ENCODE measurements at places on chromosomes 2 and 18.

DNA sequence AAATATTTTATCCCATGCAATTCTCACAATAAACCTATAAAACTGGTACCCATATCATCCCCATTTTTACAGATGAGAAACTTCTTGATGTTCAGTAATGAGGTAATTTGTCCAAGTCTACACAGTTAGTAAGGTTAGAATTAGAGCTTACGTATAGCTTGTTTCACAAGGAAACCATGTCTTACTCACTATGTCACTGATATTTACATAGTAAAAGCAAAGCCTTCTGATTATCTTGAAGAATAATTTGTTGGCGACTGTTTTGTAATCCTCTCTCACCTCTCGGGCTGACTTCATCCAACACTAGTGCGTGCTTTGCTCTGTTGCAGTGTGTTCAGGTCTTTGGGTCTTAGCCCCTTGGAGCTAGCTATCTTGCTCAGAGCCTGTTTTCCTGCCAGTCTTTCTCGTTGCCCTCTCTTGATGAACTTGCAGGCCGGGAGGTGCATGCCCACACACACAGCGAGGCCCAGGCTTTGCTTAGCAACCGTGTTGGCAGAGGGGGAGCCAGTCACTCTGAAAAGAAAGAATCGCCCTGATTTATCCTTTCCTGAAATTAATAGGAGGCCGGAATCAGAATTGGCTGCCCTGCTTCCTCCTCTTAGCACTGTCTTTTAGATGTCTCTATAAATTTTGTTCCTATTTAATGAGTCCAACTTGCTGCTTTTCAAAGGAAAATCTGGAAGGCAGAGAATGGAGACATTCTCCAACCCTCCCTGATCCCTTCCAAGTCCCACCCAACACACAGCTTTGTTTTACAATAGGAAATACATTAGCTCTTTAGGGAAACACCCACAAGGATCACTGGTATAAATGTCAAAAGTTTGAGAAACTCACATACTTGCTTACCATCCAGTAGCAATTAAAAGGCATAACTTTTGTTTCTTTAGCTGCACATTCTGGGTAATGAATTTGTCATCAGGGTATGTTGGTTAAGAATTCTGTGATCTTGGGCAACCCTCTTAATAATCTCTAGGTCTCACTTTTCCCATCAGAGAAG is 97.6 kb upstream of the SEC11C start:
- DNase-seq, result no peak

DNA sequence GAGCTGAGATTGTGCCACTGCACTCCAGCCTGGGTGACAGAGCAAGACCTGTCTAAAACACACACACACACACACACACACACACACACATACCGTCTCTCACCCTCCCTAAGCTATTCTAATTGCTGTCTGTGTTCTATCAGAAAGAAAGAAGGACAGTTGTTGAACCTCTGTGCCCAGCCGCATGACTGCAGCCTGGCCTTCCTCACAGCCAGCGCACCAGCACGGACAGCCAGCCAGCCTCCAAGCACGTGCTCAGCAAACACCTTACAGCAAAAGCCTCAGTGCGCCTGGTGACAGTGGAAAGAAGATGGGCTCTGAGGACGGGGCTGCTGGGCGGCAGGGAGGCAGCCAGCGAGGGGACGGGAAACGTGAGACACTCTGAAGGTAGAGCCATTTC is 58.0 kb downstream of the ZNF516 start:
- no peak for DNase-seq

DNA sequence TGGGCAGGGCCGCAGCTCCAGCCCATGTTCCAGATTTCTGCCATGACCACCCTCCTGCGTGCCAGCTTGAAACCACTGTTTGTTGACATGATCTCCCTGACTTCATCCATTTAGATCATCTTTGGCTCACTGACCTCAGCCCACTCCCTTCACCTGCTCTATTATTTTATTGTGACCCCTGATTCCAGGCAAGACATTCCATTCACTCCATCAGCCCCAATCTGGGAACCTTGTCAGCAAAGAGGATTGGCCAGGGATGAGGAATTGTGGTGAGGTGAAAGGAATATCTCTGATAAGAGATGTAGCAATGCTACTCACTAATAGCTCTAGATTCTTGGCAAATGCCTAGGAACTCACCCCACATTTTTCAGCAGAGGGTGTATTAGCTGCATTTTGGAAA is 174.2 kb downstream of the TMEM247 start:
- no peak for DNase-seq

DNA sequence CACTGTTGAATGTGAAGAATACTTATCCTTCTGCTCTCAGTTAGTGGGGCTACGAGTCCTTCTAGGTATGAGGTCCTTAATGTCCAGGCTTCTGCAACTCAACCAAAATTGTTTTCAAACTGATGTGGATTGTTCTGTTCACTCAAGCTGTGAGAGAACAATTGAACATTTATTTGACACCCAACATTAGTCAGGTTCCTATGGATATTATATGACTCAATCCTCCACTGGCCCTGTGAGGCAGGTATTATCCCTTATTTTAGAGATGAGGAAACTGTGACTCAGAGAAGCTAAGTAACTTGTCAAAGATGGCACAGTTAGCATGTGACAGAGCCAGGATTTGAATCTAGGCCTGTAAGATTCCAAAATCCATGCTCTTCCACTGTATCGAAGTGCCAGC is 1.2 kb upstream of the LYG2 start:
- DNase-seq, result no peak

GRCh38 chr2:240836781-240837467 is 16.9 kb upstream of the KIF1A start:
- DNase-seq, result no peak

DNA sequence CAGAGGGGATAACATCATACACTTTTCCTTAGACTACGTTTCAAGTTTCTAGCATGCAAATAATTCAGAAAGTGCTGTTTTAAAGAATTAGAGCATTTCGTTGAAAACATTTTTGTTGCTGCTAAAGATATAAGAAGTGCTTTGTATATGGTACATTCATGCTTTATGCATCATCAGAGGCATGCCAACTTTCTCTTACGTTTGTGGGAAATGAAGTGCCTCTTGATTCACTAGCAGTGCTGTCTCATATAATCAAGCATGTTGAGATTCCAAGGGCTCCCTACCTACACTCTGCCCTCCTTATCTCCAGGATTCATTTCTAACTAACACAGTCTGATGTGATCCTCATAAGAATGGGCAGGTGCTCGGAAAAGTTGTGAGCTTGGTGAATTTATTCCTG is 748.6 kb upstream of the DDX18 start:
- DNase-seq, result no peak

GRCh38 chr18:56431551-56431950 is 206.8 kb downstream of the TXNL1 start:
- no peak for DNase-seq

DNA sequence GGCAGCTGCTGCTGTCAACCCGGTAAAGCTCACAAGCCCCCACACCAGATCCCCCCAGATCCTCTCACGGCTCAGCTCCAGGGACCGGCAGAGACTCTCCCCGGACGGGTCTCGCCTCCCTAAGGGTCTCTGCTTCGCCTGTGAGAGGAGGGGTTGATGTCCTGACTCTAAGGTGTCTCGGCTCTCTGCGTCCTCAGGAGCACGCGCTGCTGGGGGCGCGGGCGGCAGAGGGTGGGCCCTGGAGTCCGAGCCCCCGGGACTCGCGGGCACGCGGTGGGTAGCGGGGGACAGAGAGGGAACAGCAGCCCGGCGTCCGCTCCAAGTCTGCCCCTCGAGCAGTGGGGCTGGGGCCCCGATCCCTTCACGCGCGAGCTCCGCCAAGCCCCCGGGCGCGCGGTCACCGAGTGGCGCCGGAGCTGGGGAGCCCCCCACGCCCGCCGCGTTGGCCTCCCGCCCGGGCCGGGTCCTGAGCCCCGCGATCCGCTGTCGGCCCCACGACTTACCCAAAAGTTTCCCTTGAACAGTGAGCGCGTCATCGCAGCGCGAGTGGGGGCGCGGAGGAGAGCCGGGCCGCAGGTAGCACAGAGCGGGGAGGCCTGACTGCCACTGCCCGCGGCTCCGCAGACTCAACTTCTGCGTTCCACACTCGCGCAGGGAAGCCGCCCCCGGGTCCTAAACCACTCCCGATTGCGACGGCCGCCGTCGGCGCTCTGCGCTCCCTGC is at the start of gene PSTPIP2:
Gene PSTPIP2, minus strand, starts transcription at position 608 of the 723 bp plus-strand sequence. Its CDS starts 72 bp downstream, at position 536.
- peak; percentile 35 for DNase-seq
